CD4-positive, alpha-beta T cell treated with Interleukin-4 for 1 hour (primary cell): ENCODE measurements at places on chromosomes 1 and 21.
A peak's percentile ranks its signal among the peaks of the same experiment; 100 is the strongest.

DNA sequence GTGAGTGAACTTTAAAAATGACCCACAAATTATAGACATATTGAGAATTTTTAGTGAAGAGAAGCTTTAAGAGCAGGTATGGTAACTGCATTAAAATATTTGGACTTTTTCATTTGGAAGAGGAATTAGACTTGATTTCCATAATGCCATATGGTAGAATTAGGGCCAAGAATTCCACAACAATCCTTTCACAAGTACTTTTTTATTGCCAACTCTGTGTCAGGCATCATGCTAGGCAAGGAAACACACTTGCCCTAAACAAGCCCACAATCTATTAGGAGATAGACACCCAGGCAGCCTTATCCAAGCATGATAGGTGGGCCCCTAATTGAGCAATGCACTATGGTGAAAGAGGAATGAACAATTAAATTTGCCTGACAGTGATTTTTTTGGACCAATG lies 353.0 kb downstream of the TGFB2 start:
- no peak for DNase-seq

DNA sequence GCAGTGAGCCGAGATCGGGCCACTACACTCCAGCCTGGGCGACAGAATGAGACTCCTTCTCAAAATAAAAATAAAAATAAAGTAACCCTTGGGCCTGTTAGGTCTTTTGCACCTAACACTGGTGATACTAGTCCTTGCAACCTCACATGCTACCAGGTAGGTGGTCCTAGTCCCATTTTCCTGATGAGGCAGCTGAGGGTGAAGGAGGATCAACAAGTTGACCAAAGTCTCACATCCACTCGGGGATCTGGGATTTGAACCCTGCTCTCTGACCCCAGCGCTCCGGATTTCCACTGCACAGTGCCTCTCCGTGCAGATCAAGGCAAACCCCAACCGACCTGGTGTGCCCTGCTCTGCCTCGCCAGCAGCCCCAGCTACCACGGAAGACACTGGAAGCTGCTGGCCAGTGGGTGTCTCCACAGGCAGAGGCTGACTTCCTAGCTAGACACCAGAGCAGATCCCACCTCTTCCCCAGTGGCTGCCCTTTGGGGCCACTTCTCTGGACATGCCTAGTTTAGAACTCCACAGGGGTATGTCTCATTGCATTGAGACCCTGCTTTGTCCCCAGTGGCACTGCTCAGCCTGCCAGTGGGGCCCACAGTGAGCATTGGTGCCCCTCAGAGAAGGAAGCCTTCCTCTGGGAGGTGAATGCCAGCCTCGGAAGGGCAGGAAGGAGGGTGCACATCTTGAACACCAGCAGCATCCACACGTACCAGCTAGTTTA lies 27.6 kb downstream of the LDLRAP1 start:
- DNase-seq, result no peak

- no peak for DNase-seq
Observed at GRCh38 chr1:56052041-56052440, 527.3 kb downstream of the PLPP3 start.

- no peak for DNase-seq
Observed at GRCh38 chr1:43438006-43438405, 15.7 kb downstream of the HYI start.

- DNase-seq, result no peak
Observed at GRCh38 chr1:93000751-93001175, 39.5 kb upstream of the DIPK1A start.

DNA sequence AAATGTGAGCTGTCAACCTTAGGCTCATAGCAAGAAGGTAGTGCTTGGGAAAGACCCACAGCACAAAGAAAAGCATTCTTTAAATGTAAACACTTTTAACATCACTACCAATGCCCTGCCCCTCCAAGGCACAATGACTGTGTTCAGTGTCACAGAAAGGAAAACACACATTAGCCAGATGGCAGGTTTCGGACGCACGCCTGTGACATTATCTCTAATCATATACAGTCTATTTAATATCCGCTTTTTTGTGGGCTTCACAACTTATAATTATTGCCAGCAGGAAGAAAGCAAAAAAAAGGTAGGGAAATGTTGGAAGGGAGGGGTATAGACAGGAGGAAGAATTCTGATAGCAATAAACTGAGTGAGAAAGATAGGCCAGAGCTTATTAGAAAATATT lies 112.4 kb upstream of the BEND5 start:
- DNase-seq, result no peak

- DNase-seq, result peak; percentile 29
Observed at GRCh38 chr1:212231372-212231771, 53.8 kb upstream of the PPP2R5A start.

GRCh38 chr1:44423591-44424537 lies 18.8 kb downstream of the RNF220 start:
- DNase-seq, result no peak

GRCh38 chr1:32353886-32354570 lies 8.3 kb downstream of the FAM229A start:
- no peak for DNase-seq

- DNase-seq, result no peak
Observed at GRCh38 chr1:233061265-233061664, 110.9 kb downstream of the NTPCR start.

DNA sequence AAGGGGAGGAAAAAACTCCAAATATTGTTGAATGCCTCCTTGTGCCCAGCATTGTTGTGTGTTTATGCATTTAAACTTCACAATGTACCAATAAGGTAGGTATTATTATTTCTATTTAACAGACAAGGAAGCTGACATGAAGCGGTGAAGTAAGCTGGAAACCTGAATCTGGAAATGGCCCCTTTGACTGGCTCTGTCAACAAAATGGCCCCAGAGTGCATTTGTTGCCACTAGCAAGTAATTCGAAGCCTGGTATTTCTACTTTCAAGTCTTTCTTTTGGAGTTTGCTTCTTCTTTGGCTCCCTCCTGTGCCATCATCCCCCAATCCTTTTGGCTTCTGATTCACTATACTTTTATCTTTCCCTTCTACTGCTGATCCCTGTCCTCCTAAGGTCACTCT lies 23.1 kb downstream of the CRYZL1 start:
- no peak for DNase-seq

DNA sequence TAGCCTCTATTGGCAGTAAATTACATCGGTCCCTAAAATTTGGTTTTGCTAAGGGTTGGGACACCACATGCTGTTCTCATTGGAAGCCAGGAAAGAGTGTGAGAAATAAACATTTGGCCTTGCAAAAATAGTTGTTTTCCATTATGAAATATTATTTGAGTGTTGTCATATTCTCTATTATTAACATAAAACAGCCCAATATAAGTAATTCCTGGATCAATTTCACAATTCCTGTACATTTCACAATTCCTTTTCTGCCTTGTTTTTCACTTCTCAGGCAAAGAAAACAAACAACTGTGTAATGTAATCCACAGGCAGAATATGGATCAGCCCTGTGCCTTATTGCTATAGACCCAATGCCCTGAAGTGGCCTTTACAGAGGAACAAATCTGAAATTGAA lies 40.5 kb downstream of the C1orf87 start:
- no peak for DNase-seq

GRCh38 chr1:228401782-228402640 lies 4.6 kb downstream of the TRIM11 start:
- DNase-seq, result peak; percentile 4

GRCh38 chr1:100382657-100383056 lies 30.4 kb downstream of the CDC14A start:
- no peak for DNase-seq

DNA sequence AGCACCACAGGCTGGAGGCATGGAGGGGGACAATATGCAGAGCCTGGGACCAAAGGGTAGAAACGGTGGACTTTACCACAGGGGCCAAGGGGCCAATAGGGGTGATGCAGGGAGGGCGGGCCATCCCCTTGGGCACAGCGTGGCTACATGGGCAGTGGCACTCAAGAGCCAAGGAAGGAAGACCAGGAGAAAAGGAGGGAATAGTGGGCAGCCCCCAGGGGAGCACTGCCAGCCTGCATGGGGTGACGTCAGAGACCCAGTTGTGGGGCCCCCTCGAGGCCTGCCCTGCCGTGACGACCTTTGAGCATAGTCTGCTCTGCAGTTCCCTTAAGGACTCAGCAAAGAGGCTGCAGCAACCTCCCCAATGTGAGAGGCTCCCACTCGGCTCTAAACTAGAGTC lies 95.5 kb upstream of the TMPRSS2 start:
- DNase-seq, result no peak

GRCh38 chr21:38159355-38159754 lies 97.4 kb upstream of the KCNJ15 start:
- DNase-seq, result peak; percentile 32

DNA sequence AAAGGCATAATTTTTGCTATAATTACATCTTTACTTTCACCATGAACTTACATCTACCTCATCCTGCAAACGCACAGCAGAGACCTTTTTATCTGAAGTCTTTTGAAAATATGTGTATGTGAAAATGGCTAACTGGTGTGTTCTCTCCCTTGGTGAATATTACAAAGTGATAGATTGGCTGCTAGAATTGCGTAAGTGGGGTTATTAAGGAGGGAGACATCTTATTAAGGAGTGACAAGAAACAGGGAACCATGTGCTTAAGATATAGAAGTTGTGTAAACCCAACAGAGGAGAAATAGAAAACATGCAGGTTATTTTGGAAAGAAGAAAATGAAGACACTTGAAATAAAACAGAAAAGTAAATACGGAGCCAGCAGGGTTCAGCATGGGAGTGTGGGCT lies 7.8 kb downstream of the KCNJ15 start:
- no peak for DNase-seq

GRCh38 chr1:230141021-230141648 lies 74.1 kb downstream of the GALNT2 start:
- DNase-seq, result no peak

DNA sequence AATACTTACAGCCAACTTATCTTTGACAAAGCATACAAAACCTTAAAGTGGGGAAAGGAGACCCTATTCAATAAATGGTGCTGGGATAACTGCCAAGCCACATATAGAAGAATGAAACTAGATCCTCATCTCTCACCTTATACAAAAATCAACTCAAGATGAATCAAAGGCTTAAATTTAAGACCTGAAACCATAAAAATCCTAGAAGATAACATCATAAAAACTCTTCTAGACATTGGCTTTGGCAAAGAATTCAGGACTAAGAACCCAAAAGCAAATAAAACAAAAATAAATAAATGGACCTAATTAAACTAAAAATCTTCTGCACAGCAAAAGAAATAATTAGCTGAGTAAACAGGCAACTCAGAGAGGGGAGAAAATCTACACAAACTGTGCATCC lies 335.6 kb upstream of the PBX1 start:
- no peak for DNase-seq

- no peak for DNase-seq
Observed at GRCh38 chr1:78520843-78521242, 30.1 kb downstream of the PTGFR start.

- DNase-seq, result no peak
Observed at GRCh38 chr21:16588433-16588860, 858.7 kb downstream of the USP25 start.

DNA sequence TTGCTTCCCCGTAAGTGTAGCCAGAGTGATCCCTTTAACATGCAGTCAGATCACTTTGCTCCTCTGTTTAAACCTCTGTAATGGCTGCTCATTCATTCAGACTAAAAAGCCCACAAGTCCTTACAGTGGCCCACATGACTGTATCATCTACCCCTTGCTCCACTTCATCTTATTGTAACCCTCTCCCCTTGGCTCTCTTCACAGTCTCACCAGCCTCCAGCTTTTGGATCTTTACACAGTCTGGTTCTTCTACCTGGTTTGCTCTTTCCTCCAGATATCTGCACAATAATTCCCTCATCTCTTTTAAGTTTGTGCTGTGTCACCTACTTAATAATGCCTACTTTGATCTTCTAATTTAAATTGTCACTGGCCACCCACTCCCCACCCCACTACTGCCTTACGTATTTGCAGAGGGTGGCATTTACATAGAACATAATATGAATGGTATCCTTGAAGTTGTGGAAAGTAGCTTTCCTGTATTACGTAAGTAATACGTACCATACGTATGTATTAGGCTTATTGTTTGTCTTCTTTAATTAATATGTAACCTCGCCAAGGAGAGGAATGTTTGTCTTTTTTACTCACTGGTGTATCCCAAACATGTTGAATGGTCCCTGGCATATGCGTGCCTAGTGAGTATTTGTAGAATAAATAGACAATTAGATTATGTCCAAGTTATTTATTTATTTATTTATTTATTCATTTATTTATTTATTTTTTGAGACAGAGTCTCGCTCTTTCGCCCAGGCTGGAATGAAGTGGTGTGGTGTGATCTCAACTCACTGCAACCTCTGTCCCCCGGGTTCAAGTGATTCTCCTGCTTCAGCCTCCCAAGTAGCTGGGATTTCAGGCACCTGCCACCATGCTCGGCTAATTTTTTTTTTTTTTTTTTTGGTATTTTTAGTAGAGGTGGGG lies 48.6 kb downstream of the TSNAX start:
- no peak for DNase-seq

DNA sequence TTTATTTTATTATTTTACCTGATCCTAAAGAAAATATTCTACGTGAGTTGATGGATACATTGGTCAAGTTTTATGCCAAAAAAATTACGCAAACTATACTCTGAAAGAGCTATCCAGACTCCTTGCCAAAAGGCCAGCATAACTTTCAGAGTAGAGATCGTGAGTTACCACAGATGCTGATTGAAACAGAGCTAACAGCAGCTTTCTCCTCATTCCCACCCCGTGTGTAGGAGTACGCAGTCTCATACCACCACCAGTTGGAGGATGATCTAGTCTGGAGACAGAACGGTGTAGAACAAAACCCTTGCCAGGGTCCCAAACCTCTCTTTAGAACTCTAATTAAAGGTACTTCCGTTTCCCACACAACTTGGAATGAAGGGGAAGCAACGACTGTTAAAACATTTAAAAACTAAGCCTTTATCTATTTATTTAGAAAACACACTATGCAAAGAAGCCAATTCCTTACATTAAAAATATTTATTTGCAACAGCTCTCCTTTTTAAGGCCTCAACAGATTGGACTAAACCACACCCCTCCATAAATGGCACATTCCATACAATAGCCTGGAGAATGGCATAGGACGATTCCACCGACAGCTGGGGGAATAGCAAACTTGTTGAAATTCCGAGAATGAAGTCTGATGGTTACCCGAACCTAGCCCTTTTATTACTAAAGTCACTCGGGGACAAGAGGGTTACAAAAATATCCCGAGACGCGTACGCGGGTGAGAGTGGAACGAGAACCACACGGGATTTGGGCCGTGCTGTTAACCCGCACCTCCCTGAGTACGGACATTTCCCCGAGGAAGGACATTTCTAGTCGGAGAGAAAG lies 1.4 kb downstream of the NUCKS1 start:
- peak; percentile 41 for DNase-seq

- no peak for DNase-seq
Observed at GRCh38 chr1:43008115-43009060, 49.7 kb upstream of the SLC2A1 start.

DNA sequence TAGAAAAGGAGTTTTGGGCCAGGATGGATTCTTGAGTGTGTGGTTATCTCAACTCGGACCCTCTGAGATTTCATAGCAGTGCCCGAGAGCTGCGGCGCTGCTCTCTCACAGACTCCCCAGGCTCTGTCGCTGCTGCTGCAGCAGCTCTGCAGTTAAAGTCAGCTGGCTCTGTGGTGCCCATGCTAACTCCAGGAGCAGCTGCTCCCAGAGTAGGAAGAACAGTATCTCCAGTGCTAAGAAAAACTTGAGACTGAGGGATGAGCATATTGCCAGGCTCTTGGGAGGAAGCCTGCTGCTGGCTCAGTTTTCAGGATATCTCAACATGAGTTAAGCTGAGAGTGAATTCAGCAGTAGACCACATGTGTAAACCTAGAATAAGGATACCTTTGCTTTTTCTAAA lies 4.5 kb downstream of the LCE2D start:
- DNase-seq, result no peak
